Stimulated activated CD8-positive, alpha-beta memory T cell treated with anti-CD3 and anti-CD28 coated beads, Interleukin-12 subunit alpha, Interleukin-12 subunit beta, amount 100 ng/mL, for 1 hour (primary cell): ENCODE measurements at places on chromosomes 2 and 18.

- no peak for DNase-seq
These were observed 628 bp downstream of the GIGYF2 start for GRCh38 chr2:232697807-232698110.

DNA sequence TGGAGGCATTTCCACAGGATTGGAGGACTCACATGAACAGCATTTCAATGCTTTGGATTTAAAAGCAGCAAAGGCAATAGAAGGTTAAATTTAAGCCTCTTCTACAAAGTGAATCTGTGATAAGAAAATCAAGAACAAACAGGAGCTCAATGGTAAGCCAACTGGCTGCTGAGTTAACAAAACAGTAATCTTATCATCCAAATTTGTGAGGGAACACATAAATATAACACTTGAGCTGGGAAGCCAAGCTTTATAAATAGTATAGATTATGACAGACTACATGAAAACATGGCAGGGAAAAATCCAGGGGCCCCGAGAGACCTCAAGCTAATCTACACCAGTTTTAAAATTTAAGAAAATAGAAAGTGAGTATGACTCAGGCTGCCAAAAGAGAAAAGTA lies 108.5 kb upstream of the PGAP1 start:
- DNase-seq, result no peak

GRCh38 chr2:109402980-109403840 lies 210.6 kb downstream of the SEPTIN10 start:
- DNase-seq, result no peak

DNA sequence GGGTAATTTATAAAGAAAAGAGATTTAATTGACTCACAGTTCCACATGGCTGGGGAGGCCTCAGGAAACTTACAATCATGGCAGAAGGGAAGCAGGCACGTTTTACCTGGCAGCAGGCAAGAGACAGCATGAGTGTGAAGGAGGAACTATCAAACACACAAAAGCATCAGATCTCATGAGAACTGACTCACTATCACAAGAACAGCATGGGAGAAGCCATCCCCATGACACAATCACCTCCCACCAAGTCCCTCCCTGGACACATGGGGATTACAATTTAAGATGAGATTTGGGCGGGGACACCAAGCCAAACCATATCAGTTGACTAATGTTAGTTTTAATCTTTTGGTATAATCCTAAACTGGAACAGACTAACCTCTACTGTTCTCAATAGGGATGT lies 49.1 kb upstream of the CPO start:
- no peak for DNase-seq
